Muscle of back (tissue), 13 donors: ENCODE measurements at places on chromosomes 7 and 10.

GRCh38 chr10:72611783-72612182 is 14.1 kb downstream of the MICU1 start:
- no peak for DNase-seq

- no peak for DNase-seq
These were observed 8.0 kb upstream of the SPOCK2 start for GRCh38 chr10:72096115-72097000.

- no peak for DNase-seq
These were observed 181.3 kb downstream of the CDK14 start for GRCh38 chr7:90777465-90777864.

GRCh38 chr7:156731651-156732050 is 91.1 kb downstream of the RNF32 start:
- no peak for DNase-seq

- DNase-seq: peak; percentile 27
These were observed 199.3 kb downstream of the SNX10 start for GRCh38 chr7:26490640-26491624.

- DNase-seq: no peak
These were observed 1.2 kb downstream of the PLEKHA1 start for GRCh38 chr10:122375679-122376160.

- DNase-seq: no peak
These were observed 48.6 kb upstream of the ADO start for GRCh38 chr10:62755662-62756653.

- DNase-seq: no peak
These were observed 95.3 kb downstream of the KAT6B start for GRCh38 chr10:74921744-74922143.

GRCh38 chr10:73584737-73585136 is 6.4 kb downstream of the USP54 start:
- DNase-seq: no peak

GRCh38 chr7:139105484-139105883 is 4.0 kb downstream of the ZC3HAV1 start:
- DNase-seq: no peak

GRCh38 chr10:57420881-57421280 is 846.8 kb downstream of the IPMK start:
- no peak for DNase-seq

- DNase-seq: no peak
These were observed 57.8 kb downstream of the FRMPD2 start for GRCh38 chr10:48216744-48217143.

GRCh38 chr7:76315364-76315763 is 12.9 kb downstream of the HSPB1 start:
- DNase-seq: peak; percentile 65

GRCh38 chr7:134298902-134299683 is 17.6 kb downstream of the SLC35B4 start:
- no peak for DNase-seq

DNA sequence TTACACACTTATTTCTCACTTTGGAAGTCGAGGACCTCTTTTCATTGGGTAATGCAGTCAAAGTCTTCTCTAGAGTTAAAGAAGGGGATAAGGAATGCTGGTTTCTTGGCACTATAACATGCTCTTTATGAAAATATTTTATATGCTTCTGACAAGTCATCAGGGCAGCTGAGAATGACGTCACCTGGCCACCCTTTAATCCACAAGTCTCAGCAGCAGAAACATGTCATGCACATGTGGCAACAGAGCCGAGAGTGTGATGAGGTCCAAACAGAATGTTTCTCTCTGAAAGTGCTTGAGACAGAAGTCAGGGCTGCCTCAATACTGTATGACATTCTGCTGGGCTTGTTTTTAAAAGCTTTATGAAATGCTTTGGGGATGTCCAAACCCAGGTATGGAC is 63.5 kb upstream of the C10orf90 start:
- no peak for DNase-seq
